ENCODE measurements at places on chromosomes 5 and 9. TPM values are rescaled to one million over a fixed set of nuclear protein-coding genes. Genes with fewer than 3 reads are reported as not detected.

DNA sequence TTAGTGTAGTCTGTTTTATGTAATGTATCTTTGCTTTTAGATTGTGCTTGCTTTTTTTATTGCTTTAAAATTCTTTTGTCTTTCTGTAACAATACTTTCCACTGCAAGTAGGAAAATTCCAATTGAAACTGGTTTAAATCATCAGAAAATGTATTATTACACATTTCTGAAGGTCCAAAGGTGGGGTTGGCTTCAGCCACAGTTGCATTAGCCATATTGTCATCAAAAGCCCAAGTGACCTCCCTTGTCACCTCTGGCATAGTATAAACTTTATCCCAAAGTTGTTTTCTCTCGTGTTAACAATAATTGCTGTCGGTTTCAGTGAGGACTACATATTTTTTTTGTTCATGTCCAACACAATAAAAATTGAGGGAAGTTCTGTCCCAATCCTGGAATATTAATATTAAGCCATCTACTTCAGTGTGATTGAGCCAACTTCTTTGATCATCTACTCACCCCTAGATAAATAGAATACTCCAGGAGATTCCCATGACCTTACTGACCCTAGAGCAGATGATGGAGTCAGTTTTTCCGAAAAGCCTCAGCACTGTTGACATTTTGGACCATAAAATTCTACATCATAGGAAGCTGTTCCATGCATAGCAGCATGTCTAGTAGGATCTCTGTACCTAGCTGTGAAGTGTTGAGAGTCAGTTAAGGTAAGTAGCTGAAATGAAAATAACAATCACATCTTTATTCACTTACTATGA lies 52.4 kb upstream of the MACIR start:
- DNase-seq: no peak

Gene SEMA4D
- 248 TPM for total RNA-seq

Gene PANK3
- 41.6 TPM for total RNA-seq

GRCh38 chr5:110663525-110663924 lies 62.9 kb downstream of the TMEM232 start:
- no peak for DNase-seq

- DNase-seq: no peak
Measured at GRCh38 chr9:93079371-93079770, 16.6 kb upstream of the CARD19 start.

- no peak for DNase-seq
Measured at GRCh38 chr5:126869005-126869451, 92.1 kb downstream of the LMNB1 start.

DNA sequence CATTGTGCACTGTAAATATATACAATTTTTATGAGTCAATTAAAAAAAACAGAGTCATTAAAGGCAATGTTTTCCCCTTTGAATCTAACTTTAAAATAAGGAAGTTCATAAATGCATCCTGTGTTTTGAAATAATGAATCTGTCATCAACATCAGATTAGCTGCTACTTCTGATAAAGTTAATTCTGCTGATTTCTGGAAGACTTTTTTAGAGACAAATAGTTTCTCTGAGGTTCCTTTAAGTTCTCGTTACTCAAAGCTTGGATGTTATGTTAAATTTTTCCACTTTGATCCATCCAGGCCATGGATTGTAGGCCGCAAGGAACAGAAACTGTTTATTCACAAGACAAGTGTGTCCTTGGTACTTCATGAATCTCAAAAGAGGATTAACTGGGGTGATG lies 115.5 kb downstream of the CARTPT start:
- DNase-seq: no peak

Gene ALDH1A1
- total RNA-seq: 0.16 TPM

GRCh38 chr5:72452515-72453245 lies 54.5 kb downstream of the ZNF366 start:
- no peak for DNase-seq

DNA sequence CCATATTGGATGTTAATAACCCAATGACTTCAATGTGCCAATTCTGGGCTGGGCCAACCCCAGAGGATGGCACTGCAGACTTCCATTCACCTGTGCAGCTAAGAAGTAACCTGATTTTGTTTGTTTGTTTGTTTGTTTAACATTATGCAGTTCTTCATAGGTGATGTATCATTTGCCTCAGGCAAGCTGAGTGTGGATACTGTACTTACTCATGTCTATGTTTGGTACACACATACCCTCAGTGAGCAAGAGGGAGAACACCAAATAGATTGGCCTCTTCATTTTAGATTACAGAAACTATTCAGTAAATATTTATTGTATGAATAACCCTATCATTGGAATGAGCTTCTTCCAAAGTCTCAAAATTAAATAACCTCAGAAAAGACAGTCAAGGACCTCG lies 180.2 kb upstream of the SMC2 start:
- DNase-seq: no peak

- no peak for DNase-seq
Measured at GRCh38 chr9:114280636-114281472, 42.0 kb upstream of the ORM1 start.

DNA sequence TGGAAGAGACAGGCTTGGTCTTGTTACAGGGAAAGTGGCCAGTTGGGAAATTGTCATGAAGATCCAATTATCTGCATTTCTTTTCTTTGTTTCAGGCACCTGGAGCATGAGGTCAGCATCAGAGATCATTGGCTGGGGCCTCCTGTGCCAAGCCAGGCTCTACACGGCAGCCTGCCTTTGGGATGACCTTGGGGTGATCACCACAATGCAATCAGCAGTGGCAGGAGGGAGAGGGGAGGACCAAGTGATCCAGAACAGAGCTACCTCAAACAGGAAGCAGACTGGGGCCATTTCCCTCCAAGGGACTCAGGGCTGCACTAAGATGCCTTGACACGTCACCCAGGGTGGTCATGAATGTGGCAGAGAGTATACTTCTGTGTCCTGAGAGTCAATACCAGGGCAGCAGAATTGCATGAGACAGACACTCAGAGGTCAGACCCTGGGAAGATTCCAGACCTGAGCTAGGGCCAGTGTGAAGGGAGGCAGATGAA lies 8.9 kb downstream of the SMIM23 start:
- DNase-seq: no peak

Gene DRD1
- not detected for total RNA-seq

DNA sequence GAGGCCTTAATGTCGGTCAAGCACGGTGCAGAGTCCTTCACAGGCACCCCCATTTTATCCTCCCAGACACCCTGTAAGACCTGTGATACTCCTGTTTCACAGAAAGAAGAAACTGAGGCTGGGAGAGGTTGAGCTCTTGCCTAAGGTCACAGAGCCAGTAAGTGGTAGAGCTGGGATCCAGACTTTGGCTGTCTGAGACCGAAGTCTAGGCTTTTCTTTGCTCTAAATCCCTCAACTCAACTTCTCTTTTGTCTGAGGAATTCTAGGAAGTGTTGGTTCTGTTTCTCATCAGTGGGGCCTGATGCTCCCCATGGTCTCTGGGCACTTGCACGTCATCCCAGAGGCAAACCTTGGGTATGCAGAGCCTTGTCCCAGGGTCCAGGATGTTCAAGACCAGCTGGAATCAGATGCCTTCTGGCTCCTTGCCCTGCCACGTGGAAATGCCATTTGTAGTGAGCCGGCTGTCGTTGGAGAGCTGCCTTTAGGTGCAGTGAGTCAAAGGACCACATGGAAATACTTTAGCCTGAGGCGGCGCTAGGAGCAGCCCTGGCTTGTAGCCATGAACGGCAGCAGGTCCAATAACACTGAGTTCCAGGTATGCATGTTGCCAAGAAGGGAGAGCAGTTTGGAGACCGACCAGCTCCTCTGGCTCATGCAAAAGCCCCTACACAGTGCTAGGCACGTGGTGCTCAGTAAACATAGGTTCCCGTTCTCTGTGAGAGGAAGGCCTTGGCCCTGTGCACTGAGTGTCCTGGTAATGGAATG lies 9.2 kb downstream of the DCANP1 start:
- DNase-seq: no peak

Gene CDKN2A
- total RNA-seq: 1.4 TPM

GRCh38 chr5:82360022-82360421 lies 81.9 kb upstream of the RPS23 start:
- no peak for DNase-seq

GRCh38 chr9:116238776-116239340 lies 85.3 kb downstream of the PAPPA start:
- DNase-seq: no peak

All from activated T-cell treated with anti-CD3 and anti-CD28 coated beads, Interleukin-2, amount 50 U/mL, for 4 hours (primary cell).